Stimulated activated CD4-positive, alpha-beta T cell treated with anti-CD3 and anti-CD28 coated beads, Interleukin-1b, Interleukin-23, amount 100 ng/mL, for 1 hour (primary cell): ENCODE measurements at places on chromosomes 7 and 10.

GRCh38 chr10:89217057-89217990, 10.2 kb upstream of the CH25H start:
- peak; percentile 40 for DNase-seq

DNA sequence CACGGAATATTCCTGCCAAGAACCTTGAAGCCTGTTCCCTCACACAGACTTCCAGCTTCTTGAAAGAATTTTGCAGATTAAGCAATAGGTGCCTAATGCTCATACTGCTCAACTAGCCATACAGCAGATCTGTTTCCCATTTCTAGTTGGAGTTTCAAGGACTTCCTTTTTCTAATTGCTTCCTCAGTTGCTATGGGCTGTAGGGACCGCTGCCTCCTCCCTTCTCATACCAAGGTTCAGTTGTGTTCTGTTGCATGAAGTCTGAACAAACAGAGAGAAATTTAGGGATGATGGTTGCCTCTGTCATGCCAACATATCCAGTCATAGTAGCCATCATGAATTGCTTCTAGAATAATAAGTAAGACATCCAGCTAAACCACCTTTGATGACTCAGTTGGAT, 6.8 kb downstream of the ITGA8 start:
- DNase-seq: no peak

DNA sequence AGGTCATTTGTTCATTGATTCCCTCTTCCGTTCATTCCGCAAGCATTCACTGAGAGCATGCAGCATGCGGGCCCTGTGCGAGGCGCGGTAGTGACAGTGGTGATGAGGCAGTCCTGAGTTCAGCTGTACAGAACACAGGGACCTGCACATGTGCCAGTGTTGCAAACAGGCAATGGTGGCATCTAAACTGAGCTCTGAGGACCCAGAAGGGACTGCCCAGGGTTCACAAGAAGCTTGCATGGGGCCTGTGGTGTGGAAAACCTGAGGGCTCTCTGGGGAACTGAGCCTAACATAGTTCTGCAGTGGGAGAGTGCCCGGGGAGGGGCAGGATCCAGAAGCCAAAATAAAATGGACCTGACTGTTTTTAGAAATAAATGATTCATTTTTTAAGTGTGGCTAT, 13.2 kb downstream of the ZNF488 start:
- no peak for DNase-seq

- no peak for DNase-seq
These were observed 139.4 kb downstream of the KCND2 start for GRCh38 chr7:120412139-120413050.

DNA sequence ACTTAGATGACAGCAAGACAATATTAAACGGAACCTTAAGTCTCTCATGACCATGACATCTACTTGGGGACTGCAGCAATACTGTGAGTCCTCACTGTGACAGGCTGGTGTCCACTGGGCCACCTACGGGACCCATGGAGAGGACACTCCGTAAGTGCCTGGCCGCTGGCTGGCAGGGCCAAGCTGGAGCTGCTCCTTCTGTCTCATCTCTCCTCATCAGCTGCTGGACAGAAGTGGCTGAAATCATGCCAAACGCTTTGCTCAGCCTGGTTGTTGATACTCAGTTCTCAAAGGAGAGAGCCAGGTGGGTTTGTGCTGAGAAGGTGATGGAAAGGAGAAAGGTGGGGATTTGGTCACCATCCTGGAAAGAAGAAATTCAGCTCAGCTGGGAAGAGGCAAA, 33.3 kb downstream of the AFAP1L2 start:
- DNase-seq: no peak

DNA sequence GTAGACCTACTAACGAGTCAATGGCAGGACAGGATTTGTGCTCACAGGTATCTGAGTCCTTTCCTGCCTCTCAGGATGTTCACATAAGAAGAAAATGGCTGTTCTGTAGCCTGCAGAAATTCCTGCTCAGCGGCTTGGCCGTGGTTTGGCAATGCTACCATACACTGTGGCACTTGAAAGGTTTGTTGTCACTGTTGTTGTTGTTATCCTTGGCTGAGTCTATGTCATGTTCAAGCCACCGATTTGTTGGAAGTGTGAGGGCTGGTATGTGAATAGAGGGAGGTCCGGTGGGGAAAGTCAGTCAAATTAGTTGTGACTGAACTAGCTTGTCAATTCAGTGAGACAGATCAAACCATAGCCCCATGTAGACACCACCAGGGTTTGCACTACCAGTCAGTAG, 199.9 kb downstream of the TRIL start:
- DNase-seq: no peak

DNA sequence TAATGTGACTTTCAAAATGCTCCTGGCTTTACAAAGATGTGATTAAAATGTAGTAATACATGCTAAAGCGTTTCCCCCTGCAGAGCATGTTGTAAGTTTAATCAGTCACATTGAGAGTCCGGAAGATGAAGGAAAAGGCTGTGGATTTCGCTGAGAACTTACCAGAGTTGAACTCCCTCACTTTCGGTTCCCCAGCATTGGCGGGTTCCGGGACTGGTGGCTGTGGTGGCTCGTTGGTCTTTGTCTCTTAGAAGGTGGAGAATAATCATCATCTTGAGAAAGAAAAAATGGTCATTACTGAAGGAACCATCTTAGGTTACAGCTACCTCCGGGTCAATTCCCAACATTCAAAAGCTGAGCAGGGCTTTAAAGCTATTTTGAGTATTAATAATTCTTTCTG, 9.6 kb upstream of the NUPR2 start:
- no peak for DNase-seq

DNA sequence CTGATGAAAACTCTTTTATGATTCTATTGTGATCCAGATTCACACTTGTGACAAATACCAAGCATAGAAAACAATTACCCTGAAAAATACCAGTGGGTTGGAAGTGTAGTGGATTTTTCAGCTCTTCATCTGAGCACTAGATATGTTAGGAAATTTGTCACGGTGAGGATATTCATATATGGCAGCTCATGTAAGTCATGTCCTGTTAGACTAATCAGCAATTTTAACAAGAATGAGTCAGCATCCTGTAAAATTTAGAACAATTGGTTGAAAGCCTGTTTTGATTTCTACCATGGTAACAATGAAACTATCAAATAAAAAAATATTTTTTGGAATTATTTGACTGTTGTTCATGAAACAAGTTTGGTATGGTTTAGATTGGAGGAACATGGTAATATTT, 334.3 kb downstream of the CACNA2D1 start:
- DNase-seq: no peak

DNA sequence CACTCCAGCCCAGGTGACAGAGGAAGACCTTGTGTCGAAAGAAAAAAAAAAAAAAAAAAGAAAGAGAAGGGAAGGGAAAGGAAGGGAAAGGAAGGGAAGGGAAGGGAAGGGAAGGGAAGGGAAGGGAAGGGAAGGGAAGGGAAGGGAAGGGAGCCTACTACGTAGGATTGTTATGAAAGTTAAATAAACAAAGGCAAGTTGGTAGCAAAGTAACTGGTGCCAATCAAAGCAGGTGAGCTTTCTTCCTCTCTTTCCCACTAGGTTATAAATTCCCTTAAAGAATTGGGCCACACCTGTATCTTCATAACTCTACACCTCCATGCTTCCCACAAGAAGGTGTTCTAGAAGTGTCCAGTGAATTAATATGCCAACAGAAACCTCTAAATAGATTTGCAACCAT, 96.3 kb upstream of the AFAP1L2 start:
- no peak for DNase-seq

- DNase-seq: no peak
These were observed 28.8 kb downstream of the EBF3 start for GRCh38 chr10:129935102-129935866.

GRCh38 chr10:31384589-31384949, 65.6 kb downstream of the ZEB1 start:
- no peak for DNase-seq

GRCh38 chr7:8092140-8092539, 123.5 kb downstream of the GLCCI1 start:
- no peak for DNase-seq
